ENCODE measurements at places on chromosomes 2 and 18.

DNA sequence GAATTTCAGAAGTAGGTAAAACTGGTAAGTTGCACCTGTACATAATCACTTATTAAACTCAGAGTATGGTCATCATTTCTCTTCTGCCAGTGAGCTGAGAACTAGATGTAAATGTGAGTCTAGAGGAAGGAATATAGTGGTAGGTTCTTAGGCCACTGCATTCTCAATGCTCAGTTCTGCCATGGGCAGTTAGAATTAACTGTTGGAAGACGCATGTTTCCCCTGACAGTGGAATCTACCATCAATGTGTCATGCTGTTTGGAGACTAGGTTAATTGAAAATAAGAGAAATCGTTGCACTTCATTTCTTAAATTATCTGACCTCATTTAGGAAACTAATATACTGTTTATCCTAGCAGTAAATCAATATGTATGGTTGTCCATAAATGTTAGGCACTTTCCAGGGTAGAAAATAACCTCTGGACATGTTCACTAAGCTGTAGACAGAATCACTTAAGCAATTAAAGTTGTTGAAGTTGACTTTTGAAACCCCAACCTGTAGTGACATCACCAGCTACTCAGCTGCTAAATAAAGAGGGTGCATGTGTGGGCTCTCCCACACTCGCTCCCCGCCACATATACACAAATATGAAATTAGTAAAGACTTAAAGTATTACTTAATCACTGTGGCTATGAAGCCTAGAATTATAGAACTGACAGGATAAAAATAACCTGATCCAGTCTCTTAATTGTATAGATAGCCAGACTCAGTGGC is 91.5 kb upstream of the NOSTRIN start:
- DNase-seq = no peak

GRCh38 chr2:41832218-41832617 is 215.6 kb upstream of the PKDCC start:
- no peak for DNase-seq

DNA sequence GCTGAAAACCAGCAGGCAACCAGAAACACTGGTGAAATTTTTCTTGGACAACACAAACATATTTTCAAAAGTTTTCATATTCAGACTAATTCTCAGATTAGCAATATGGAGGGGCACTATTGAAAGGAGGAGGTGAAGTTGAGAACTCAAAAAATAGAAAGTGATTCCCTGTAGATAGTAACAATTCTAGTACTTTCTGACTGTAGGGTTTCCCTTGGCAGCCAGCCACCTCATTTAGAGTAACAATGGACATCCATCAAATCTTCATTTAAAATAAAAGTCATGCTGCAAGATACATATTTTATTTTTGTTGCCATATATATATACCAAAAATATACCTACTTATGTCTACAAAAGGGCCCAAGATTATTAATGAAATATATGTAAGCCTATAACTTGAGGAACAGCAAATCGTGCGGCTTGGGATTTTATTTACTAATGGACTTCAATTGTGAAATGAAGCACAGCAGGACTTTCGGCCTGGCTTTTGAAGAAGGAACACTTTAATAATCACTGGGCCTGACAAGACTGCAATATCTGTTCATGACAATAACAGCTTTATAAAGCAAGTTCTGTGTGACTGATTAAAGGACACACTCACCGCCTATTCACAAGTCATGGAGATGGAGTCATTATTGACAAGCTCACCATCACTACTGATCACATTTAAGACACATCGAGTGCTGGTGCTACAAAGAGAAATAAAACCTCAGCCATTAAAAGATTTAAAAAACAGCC is 6.8 kb upstream of the NR4A2 start:
- DNase-seq = no peak

DNA sequence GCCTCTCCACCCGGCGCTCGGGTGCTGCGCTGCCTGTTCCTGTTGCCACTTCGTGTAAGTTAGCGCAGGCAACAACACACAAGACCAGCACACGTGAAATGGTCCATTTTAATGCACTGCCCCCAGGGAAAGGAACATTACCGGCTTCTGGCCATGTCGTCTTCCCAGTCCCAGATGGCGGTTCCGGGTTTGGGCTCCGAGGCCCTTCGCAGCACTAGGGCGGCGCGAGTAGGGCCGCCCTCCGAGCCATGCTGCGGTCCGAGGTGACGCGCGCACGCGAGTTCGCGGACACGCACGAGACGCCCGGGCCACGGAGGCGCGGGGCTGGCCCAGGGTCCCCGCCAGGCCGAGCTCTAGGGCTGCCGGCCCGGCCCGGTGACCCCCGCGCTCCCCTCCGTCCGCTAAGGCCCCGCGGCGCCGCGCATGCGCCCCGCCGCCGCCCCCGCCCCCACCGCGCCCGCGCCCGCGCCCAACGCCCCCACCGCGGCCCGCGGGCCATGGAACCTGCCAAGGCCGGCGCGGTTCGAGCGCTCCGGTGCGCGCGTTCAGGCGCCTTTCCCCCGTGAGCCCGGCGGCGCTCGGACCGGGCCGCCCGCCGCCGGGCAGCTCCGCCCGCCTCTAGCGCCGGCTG is 367 bp upstream of the ZNF236 start:
- no peak for DNase-seq

GRCh38 chr2:113200736-113201490 is 27.1 kb downstream of the PSD4 start:
- DNase-seq = no peak

DNA sequence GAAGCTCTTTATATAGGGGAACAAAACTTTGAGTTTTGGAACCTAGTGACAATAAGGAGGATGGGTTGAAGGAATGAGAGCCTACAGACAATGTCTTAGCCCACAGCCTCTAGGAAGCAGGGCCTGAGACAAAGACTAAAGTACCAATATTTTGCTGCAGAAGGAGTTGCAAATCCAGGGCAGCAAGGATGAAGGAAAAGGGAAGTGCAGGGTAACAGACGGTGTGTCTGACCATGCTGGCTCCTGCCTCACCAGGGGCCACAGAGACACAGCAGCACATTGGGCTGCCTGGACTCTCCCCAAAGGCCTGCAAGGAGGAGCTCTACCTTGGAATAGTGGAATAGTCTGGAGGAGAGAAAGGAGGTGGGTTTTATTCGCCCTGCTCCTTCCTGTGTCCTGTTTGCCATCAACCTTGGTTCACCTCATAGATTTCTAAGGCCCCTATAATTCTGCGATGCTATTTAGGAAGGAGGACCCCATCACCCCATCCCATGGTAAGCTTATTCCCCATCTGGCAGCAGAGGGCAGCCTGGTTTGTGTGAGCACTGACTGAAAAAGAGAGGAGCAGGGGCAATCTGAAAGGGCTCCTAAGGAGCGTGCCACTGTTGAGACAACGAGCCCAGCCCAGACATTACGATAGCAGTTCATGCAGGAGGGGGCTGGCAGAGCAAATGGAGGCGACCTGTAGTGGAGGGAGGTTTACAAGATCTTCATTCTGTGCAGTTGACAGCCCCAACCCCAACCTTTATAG is 143.4 kb downstream of the MGAT5 start:
- no peak for DNase-seq

DNA sequence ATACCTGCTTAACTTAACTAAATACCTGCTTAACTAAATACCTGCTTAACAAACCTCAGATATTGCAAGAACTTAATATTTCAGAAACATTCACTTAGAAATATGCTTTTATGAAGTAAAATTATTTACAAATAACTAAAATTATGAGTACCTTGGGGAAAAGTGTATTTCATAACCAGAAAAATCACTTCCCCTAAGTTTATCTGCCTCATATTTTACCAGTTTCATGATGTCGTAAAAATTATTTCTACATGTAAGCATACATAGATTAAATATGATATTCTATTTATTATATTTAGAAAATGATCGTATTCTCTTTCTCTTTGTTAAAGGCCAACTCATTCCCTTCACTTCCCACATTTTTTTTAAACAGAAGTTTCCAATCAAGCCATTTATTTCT is 41.5 kb upstream of the DSC1 start:
- no peak for DNase-seq
